Mesothelial cell of epicardium (in vitro differentiated cells): ENCODE measurements at places on chromosomes 4 and X. TPM values are rescaled to one million over a fixed set of nuclear protein-coding genes. Genes with fewer than 3 reads are reported as not detected.

- DNase-seq: no peak
- H3K4me1 ChIP-seq: no peaks in the 10 kb centered on the region
- no peaks in the 10 kb centered on the region for H3K27me3 ChIP-seq
- no peak overlapping the region for H3K27ac ChIP-seq
- H3K4me3 ChIP-seq: no peak overlapping the region
- H3K36me3 ChIP-seq: peaks cover 38% of the 10 kb centered on the region
Observed at GRCh38 chr4:168304744-168305459, 13.7 kb downstream of the DDX60 start.

DNA sequence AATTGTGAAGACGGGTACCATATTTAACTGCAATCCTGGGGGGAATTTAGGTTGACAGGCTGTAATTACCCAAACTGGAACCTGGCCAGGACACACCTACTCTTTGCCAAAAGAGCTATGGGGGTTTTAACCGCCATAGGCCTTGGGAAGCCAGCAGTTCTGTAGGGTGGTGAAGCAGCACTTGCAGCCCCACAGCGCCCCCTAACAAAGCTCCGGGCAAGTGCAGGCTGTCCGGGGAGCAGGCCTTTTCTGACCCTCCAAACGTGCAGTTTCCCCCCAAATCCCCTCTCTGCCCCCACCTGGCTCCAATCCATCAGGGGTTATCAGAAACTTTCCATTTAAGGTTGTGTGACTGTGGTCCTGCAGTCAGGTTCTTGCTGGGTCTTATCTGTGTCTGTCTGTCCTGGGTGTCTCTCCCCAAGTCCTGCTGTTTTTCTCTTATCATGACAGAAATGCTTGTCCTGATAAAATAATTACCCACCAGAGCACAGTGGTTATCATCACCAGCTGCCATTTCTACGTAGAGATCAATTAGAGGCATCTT, 350.9 kb downstream of the MID1IP1 start:
- H3K27ac ChIP-seq: no peak overlapping the region
- H3K36me3 ChIP-seq: no peaks in the 10 kb centered on the region
- DNase-seq: peak; percentile 70
- H3K27me3 ChIP-seq: no peaks in the 10 kb centered on the region
- peaks cover 39% of the 10 kb centered on the region for H3K4me1 ChIP-seq

GRCh38 chr4:78689700-78690323, 86.3 kb upstream of the BMP2K start:
- DNase-seq: no peak
- H3K36me3 ChIP-seq: no peaks in the 10 kb centered on the region
- peaks cover 11% of the 10 kb centered on the region for H3K4me1 ChIP-seq
- H3K27ac ChIP-seq: no peak overlapping the region

CXCL10 gene
- 0.32 to 0.44 TPM in 2 of 3 replicates, not detected in the other for total RNA-seq

ERCC6L gene
- total RNA-seq: 2.4 to 3.0 TPM (median 2.8 TPM) in 3 replicates

TMEM31 gene
- 0.74 to 1.2 TPM (median 0.75 TPM) in 3 replicates for total RNA-seq
